Lung (tissue), 17 donors: ENCODE measurements at places on chromosomes 3 and 15. TPM values are rescaled to one million over a fixed set of nuclear protein-coding genes. Genes with fewer than 3 reads are reported as not detected.
A peak's percentile ranks its signal among the peaks of the same experiment; 100 is the strongest.

DNA sequence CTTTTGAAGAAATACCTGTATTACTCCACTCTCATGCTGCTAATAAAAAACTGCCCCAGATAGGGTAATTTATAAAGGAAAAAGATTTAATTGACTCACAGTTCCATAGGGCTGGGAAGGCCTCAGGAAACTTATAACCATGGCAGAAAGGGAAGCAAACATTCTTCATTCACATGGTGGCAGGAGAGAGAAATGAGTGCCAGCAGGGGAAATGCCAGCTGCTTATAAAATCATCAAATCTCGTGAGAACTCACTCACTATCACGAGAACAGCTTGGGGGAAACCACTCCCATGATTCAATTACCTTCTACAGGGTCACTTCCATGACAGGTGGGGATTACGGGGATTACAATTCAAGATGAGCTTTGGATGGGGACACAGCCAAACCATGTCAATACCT is 18.7 kb downstream of the MFSD1 start:
- H3K36me3 ChIP-seq, result peaks cover 20% of the 10 kb centered on the region
- no peaks in the 10 kb centered on the region for H3K27me3 ChIP-seq
- H3K4me1 ChIP-seq, result no peaks in the 10 kb centered on the region
- no peak overlapping the region for H3K4me3 ChIP-seq
- H3K27ac ChIP-seq, result no peak overlapping the region

- H3K27ac ChIP-seq, result no peak overlapping the region
- H3K4me3 ChIP-seq, result no peak overlapping the region
- H3K27me3 ChIP-seq, result no peaks in the 10 kb centered on the region
- DNase-seq, result no peak
- H3K4me1 ChIP-seq, result peaks cover 10% of the 10 kb centered on the region
These were observed 693 bp upstream of the STAB1 start for GRCh38 chr3:52494445-52494844.

- no peak overlapping the region for H3K4me3 ChIP-seq
- H3K36me3 ChIP-seq, result no peaks in the 10 kb centered on the region
- H3K4me1 ChIP-seq, result no peaks in the 10 kb centered on the region
- no peak for DNase-seq
These were observed 230.7 kb upstream of the SATB1 start for GRCh38 chr3:18655827-18656226.

- H3K27ac ChIP-seq, result no peak overlapping the region
- no peak for DNase-seq
- H3K4me3 ChIP-seq, result no peak overlapping the region
- peaks cover 12% of the 10 kb centered on the region for H3K36me3 ChIP-seq
These were observed 30.7 kb upstream of the IP6K2 start for GRCh38 chr3:48747706-48748105.

GRCh38 chr15:40111888-40112287 is 3.2 kb upstream of the BMF start:
- no peak overlapping the region for H3K4me3 ChIP-seq
- H3K36me3 ChIP-seq, result no peaks in the 10 kb centered on the region
- no peak for DNase-seq

DNA sequence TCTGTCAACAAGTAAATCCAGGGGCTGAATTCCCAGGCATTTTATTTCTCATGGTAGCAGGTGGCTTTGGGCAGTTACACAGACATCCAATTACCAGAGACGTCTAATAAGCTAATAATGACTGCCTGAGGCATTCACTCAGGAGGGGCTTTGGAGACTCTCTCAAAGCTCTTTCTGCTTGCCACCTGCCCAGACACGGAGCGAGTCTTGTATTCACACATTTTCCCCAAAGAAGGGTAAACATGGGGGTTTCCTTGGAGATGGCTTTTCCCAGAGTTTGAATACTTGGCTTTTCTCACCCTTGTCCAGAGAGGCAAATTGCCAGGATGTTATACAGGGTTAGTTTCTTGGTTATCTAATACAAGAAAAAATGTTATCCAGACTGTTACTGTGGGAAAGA is 132.6 kb downstream of the DIPK2A start:
- DNase-seq, result peak; percentile 29
- no peaks in the 10 kb centered on the region for H3K27me3 ChIP-seq
- H3K27ac ChIP-seq, result no peak overlapping the region

GRCh38 chr3:107850681-107851080 is 240.2 kb downstream of the CD47 start:
- no peaks in the 10 kb centered on the region for H3K27me3 ChIP-seq
- H3K36me3 ChIP-seq, result no peaks in the 10 kb centered on the region
- no peak overlapping the region for H3K4me3 ChIP-seq
- H3K27ac ChIP-seq, result no peak overlapping the region
- no peaks in the 10 kb centered on the region for H3K4me1 ChIP-seq

DNA sequence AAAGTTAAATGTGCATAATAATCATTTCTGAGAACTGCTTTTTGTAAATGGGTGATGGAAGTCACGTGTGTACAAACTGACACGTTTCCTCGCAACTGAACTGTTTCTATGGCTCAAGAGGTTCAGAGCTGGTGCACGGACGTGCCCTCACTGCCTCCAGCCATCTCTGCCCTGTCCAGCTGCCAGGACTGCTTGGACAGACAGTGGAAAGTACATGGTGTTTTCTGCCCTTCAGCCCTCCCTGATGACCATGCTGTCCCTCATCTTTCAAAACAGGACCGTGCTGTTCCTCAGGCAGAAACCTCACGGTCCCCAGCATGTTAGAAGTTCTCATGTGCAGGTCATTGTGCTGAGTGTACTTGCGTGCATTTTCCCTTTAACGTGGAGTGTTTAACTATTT is 38.7 kb downstream of the GJD2 start:
- no peak for DNase-seq
- H3K4me3 ChIP-seq, result no peak overlapping the region
- no peaks in the 10 kb centered on the region for H3K36me3 ChIP-seq
- no peaks in the 10 kb centered on the region for H3K4me1 ChIP-seq

GRCh38 chr3:142642956-142643355 is 46.8 kb downstream of the PLS1 start:
- H3K27me3 ChIP-seq, result no peaks in the 10 kb centered on the region
- no peaks in the 10 kb centered on the region for H3K4me1 ChIP-seq
- H3K27ac ChIP-seq, result no peak overlapping the region
- no peaks in the 10 kb centered on the region for H3K36me3 ChIP-seq

- H3K27ac ChIP-seq, result no peak overlapping the region
- no peak overlapping the region for H3K4me3 ChIP-seq
- no peak for DNase-seq
- no peaks in the 10 kb centered on the region for H3K36me3 ChIP-seq
These were observed 113.4 kb downstream of the ETFA start for GRCh38 chr15:76197703-76198455.

Gene SKOR1
- total RNA-seq, result 0.17 TPM

Gene ZBTB20
- 52.4 TPM for total RNA-seq

Gene SCN5A
- total RNA-seq, result 2.5 TPM

Gene KNL1
- total RNA-seq, result 0.95 TPM

Gene PPP1R14D
- total RNA-seq, result not detected
